ENCODE measurements at places on chromosomes 3 and 15.

DNA sequence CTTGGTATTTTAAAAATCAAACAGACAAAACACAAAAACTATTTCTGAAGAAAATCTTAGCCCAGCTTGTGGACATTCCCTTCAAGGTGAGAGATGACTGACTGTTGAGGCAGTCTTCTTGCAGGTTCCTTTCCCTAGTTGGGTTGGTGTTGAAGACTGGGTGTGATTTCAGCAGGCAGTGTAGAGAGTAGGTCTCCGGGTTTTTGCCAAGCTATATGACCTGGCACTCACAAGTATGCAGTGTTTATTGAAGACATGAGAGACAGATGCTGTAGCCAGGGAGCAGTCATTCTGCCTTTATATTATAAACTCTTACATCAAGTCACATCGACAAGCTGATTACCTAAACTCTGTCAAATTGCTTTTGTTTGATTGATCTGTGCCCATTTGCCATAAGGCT is 17.5 kb downstream of the SENP8 start:
- no peak for DNase-seq

DNA sequence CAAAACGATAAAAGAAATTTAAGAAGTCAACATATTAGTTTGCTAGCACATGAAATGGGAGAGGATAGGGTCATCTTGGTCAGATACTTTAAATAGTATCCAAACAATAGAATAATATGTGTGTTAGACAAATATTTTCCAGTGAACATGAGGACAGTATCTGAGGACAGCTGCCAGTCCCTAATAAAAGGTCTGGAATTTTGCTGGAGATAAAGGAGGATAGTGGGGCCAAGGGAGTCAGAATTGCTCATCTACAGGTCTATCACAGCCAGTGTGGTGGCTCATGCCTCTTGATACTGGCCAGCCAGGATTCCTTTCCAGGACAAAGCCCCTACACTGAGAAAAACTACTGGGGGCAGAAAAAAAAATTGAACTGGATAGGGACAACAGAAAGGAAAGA is 74.0 kb downstream of the HERC1 start:
- no peak for DNase-seq

DNA sequence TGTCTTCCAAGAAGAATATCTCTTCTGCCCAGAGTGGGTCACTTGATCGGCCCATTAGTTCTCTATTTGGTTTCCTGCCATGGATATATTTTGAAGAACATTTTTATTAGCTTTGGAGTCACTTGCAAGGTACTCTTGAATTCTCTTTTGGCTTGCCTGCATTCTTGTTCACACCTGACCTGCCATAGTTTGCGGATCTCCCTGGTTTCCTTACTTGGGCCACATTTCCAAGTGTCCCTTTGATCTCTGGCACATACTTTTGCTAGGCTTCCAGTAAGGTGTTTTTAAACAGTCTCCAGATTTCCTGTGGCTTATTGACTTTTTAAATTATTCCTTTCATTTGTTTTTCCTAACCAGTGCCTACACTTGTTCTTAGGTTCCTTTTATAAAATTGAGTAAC is 488.5 kb upstream of the MDFIC2 start:
- no peak for DNase-seq

DNA sequence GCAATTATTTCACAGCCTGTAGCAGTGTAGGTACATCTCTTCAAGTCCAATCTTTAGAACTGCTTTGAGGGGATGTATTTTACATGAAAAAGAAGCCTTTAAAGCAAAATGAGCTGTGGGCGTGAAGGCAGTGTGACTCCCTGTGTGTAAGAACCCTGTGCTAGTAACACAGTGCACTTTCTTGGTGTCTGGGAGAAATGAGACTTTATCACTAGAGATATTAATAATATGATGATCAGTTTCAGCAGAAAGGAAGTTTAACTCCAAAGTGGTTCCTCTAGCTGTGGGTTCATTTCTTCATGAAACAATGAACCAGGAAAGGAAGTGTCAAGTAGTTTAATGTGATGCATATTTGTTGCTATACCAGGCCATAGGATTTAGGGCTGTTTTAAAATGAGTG is 41.5 kb downstream of the SLCO3A1 start:
- no peak for DNase-seq

DNA sequence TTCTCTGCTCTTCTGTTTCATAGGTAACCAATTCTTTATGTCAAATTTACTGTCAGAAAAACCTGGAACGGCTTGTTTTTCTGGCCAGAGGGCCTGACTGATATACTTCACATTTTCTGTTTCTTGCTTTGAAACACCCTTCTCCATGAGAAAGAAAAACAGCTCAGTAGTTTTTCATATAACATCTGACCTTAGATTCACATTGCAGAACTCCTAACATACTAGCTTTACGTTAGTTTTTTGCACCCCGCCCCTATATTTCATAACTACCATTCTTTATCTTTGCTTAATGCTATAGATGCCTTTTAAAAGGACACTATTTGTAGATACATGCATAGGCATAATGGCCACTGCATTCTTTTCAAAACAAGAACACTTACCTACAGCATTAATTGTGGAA is 83.9 kb upstream of the TSC22D2 start:
- DNase-seq, result no peak

- no peak for DNase-seq
Observed at GRCh38 chr3:26422415-26422814, 200.2 kb upstream of the LRRC3B start.

GRCh38 chr3:172530101-172530561 is 6.9 kb upstream of the TNFSF10 start:
- no peak for DNase-seq

- DNase-seq, result no peak
Observed at GRCh38 chr15:59105854-59106253, 908 bp downstream of the CCNB2 start.

DNA sequence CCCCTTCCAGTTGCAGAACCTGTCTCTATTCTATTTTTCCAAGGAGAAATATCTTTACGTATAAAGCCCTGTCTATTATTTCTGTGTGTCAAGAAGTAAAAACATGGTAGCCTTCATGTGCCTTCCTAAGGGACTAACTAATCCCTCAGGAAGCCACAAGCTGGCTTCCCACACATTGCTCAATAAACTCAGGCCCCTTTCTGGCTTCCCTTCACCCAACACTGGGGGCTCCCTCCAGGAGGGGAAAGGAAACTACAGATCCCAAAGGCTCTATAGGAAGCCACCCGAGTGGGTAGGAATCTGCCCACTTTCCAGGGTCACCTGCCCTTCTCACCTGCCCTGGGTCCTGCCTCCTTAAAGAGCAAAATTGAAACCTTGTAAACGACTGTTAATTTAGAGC is 4.6 kb downstream of the TLE3 start:
- no peak for DNase-seq

DNA sequence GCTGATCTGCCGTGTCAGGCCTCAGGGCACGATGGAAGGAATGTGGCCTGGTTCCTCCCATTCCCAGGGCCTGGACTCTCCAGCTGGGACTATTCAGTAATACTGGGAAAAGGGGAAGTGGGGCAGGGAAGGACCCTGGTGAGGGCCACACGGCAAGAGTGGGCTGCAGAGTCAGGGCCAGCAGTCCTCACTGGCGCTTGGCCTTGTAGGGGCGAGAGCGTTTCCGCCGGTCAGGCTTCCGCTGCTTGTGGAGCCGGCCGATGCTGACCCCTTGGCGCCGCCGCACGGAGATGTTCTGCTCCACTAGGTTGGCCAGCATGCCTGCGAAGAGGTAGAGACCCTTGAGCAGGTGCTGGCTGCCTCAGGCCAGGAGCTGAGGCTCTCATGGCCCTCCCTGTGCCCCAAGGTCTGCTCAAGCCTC is 42.8 kb downstream of the SEMA3G start:
- no peak for DNase-seq

- no peak for DNase-seq
Observed at GRCh38 chr3:153357436-153357835, 195.4 kb downstream of the RAP2B start.

DNA sequence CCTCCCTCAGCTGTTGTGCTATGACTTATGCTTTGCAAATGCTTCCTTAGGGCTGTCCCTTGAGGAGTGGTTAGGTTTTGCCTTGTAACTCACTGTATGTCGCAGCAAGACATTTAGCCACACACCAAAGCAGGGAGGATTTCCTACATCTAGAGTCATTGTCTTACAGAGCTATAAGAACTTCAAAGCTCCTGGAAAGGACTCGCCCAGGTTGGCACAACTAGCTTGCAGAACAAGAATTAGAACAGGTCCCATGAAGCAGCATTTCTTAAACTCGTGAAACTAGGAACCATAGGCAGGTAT is 19.4 kb upstream of the ACAP2 start:
- no peak for DNase-seq

DNA sequence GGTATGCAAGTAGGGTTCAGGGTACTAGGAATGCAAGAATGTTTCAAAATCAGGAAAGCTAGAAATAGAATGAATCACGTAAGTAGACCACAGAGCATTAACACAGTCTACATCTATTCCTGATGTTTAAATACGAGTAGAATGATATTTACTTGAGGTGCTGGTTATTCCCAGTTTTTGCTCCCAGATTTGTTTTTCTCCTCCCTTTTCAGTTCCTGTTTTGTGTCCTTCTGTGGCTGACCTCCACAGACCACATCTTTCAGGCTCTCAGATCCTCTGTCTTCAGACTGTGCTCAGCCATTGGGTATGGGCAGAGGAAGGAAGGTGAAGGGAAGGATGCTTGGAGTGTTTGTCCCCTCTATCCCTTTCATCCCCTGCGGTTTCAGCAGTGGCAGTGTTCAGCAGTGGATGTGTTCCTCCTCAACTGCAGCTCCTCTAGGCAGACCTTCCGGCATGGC is 276.6 kb downstream of the ZNF621 start:
- no peak for DNase-seq

GRCh38 chr3:63042833-63043232 is 167.6 kb upstream of the CADPS start:
- no peak for DNase-seq

- DNase-seq, result no peak
Observed at GRCh38 chr15:73930371-73930770, 4.1 kb downstream of the LOXL1 start.

GRCh38 chr3:90026406-90026805 is 919.0 kb downstream of the EPHA3 start:
- DNase-seq, result no peak

DNA sequence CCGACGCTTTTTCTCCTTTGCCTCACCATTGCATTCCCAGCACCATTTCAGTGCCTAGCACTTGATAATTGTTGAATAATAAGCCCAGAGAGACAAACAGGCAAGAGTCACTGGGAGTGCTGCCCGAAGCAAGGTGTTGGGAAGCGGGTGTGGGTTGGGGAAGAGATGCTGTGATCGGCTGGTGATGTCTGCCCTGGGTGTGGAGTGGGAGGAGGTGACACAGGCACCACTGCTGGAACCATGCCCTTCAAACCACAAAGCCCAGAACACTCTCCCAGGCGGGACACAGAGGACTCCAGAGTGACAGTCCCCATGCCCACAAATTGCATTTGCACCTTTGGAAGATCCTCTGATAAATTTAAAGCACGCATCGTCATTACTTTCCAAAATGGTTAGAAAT is 148.2 kb downstream of the CHSY1 start:
- DNase-seq, result no peak

GRCh38 chr15:79562899-79563298 is 130.8 kb downstream of the MINAR1 start:
- DNase-seq, result no peak

DNA sequence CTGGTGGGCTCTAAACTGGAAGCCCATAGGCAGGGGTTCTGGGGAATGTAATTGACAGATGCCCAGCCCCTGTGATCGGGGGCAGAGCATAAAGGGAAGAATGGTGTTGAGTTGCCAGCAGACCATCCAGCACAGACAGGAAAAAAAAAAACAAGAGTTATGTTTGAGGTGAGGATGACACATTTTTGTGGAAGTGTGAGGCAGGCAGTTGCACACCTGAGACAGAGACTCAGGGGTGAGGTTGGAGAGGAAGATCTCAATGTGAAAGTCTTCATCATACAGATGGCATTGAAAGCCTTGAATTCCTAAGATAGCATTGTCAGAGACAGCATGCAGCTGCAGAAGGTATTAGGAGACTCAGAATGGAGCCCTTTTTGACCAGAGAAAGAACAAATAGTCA is 18.6 kb upstream of the ST8SIA2 start:
- DNase-seq, result no peak

GRCh38 chr3:47225310-47225906 is 57.2 kb downstream of the KIF9 start:
- no peak for DNase-seq

- DNase-seq, result no peak
Observed at GRCh38 chr3:48502728-48503168, 1.2 kb downstream of the SHISA5 start.

- no peak for DNase-seq
Observed at GRCh38 chr3:196339493-196340254, 1.5 kb upstream of the TM4SF19 start.

DNA sequence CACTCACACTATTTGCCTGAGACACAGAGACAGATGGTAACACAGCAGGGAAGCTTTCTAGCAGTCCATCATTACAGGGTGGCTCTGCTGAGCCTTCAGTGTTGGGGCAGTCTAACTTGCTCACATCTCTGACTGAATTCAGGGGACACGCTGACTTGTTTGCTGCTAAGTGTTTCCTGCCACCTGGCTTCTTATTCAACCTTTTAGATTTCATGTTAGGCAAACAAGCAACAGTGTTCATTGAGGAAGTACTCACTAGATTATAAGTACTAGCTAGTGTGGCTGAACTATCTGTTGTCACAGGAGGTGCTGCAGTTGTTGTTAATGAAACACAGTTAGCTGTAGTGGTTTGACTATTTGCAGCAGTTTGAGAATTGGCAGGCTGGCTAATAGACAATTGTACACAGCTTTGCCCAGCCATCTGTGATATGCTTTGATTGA is 37.3 kb downstream of the USF3 start:
- DNase-seq, result no peak

DNA sequence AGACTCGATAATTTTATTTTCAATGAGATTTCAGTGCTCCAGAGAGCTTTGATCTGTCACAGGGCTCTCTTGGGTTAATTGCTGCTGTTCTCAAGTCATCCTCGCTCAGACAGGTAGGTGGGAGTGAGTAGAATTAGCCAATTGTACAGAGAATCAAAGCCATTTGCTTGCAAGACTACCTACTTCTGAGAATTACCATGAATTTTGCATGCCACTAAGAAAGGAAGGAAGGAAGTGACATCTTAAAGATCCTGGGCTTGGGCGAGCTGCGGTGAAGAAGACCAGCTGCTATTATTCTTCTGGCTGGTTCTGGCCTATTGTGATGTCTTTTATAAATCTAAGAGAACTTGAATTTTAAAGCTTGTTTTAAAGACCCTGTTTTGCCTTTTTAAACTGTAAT is 154.1 kb upstream of the LPP start:
- no peak for DNase-seq

GRCh38 chr15:85415783-85416182 is 35.4 kb downstream of the AKAP13 start:
- DNase-seq, result no peak

GRCh38 chr3:196883361-196883760 is 15.6 kb downstream of the SENP5 start:
- DNase-seq, result no peak

GRCh38 chr3:116440196-116440595 is 5.1 kb downstream of the LSAMP start:
- DNase-seq, result no peak

DNA sequence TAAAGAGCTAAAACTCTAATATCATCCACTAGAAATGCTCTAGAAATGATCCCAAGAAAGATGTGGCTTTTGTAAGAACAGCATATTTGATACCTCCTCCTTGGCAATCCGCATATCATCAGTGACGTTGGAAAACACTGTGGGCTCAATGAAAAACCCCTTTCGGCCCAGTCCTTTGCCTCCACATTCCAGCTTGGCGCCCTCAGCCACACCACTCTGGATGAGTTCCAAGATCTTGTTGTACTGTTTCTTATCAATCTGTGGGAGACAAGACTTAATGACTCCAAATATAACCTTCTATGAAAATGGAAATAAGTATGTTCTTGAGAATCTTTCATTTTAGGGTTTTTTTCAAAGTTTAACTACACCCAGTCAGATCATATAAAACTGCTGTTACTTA is 103.6 kb downstream of the ALDH1A2 start:
- DNase-seq, result no peak
